Stimulated activated memory B cell treated with anti-CD40 and anti-IgM and Interleukin-4, amounts not matched to agents 10 μg/mL and 1 μg/mL and 100 μg/mL, for 72 hours (primary cell): ENCODE measurements at places on chromosomes 5 and 9.

- peak; percentile 27 for ATAC-seq
These were observed 53.6 kb upstream of the NR3C1 start for GRCh38 chr5:143456952-143457547.

- no peak for ATAC-seq
These were observed 10.8 kb downstream of the KLF9 start for GRCh38 chr9:70403618-70404025.

- ATAC-seq, result no peak
These were observed 89.0 kb downstream of the GCNT4 start for GRCh38 chr5:74963407-74963806.

DNA sequence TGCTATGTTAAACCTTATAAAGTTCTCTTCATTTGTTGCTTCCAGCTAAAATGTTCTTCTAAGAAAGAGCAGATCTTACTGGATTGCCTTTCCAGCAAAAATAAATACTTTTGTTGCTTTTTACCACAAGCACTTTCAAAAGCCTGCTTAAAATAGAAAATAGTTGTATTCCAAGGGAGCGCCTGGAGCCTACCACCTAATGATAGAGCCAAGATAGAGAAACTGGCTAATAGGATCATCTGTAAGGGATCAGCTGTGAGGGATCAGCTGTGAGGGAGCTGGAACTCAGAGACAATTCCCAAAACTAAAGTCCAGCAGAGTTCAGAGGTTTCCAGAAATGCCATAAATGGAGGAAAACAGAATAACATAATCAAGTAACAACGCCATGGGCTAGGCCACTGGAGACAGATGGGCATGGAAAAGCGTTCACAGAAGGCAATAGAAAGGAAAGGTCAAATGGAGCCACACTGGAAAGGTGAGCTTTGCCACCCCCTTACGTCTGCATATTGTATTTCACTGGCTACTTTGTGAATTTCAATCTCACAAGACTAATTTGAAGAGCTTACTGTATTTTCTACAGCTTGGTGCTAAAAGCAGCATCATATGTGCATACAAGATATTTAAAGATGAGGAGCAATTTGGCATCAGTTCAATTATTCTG lies 140.6 kb upstream of the TLE4 start:
- ATAC-seq, result no peak

GRCh38 chr9:77883846-77884771 lies 147.5 kb downstream of the GNAQ start:
- ATAC-seq, result peak; percentile 28

DNA sequence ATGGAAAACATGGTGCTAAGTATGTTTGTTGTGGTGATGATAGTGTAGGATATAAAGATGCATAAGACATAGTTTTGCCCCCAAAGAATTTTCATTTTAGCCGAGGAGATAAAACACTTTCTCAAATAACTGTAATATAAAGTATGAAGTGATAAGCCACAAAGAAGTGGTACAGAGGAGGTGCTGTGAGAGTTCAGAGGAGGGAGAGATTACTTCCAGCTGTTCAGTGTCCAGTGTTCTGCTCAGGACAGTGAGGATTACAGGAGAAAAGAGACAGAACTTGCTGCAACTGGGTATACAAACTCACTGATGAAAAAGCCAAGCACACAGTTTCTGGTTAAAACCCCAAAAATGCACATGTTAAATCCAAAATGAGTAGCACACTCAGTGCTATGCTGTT lies 309.3 kb downstream of the KIAA0825 start:
- no peak for ATAC-seq
